ENCODE measurements at places on chromosomes 7 and 10.

GRCh38 chr10:126889421-126889820 lies 15.8 kb upstream of the DOCK1 start:
- no peak for DNase-seq

DNA sequence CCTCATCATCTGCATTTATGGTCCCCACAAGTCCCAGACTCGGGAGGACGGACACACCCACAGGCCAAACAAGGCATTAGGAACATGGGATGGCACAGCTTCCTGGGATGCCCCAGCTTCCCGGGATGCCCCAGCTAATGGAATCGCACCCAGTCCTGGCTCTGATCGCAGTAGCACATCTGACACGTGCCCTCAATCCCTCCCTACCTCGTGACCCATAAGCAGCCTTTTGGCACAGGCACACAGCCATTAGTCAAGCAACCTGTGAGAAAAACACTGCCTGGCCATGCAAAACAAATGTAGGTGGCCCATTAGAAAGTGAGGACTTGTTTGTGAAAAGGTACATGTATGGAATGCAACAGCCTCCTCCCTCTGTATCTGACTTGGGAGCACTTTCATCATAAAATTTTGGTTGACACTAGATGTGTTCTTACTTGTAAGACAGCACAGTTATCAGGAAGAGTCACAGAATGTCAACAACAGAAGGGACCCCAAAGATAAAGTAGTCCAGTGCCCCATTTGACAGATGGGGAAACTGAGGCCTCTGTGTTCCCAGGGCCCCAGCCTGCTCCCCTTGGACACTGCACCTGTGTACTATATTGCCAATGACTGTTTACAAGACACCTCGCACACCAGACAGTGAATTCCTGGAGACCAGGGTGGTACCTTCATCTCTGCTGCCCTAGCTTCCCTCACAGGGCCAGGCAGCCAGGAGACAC lies 34.4 kb downstream of the DLG5 start:
- DNase-seq: no peak

DNA sequence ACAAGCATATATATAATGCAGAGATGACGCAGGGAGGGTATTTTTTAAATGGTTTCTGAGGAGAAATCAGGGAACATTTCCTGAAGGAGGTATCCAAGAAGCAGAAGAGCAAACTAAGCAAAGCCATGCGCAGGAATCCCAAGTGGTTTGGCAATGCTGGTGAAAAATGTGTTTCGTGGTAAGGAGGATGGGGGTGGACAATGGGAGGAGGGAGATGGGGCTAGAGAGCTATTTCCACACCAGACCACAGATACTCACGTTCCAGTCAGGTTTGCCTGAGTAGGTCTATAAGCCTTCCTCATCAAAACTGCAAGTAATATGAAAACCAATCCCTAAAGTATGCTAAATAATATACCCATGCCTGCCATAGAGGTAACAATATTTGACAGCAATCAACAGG lies 223.7 kb upstream of the MKLN1 start:
- DNase-seq: no peak

- DNase-seq: no peak
These were observed 127.2 kb downstream of the NPY start for GRCh38 chr7:24411226-24411625.

- DNase-seq: no peak
These were observed 13.7 kb downstream of the INPP5A start for GRCh38 chr10:132551093-132551807.

GRCh38 chr7:112080978-112081377 lies 125.2 kb downstream of the DOCK4 start:
- DNase-seq: no peak

GRCh38 chr10:47371629-47372485 lies 12.2 kb downstream of the ZNF488 start:
- no peak for DNase-seq

GRCh38 chr10:123429706-123430221 lies 236.4 kb upstream of the GPR26 start:
- DNase-seq: no peak

DNA sequence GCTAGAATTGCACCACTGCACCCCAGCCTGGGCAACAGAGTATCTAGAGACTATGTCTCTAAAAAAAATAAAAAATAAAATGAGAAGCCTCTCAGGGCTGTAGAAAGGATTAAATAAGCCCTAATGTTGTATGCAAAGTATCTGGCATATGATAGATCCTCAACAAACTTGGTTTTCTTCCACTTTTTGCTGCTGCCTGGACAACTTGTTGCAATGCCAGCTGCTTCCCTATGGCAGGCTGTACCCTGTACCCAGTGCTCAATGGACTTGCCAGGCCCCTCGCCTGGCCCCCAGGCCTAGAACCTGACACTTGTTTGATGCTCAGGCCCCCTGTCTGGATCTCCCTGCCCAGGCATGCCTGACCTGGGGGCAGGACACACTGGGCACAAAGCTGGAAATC lies 28.5 kb upstream of the CDH23 start:
- no peak for DNase-seq

DNA sequence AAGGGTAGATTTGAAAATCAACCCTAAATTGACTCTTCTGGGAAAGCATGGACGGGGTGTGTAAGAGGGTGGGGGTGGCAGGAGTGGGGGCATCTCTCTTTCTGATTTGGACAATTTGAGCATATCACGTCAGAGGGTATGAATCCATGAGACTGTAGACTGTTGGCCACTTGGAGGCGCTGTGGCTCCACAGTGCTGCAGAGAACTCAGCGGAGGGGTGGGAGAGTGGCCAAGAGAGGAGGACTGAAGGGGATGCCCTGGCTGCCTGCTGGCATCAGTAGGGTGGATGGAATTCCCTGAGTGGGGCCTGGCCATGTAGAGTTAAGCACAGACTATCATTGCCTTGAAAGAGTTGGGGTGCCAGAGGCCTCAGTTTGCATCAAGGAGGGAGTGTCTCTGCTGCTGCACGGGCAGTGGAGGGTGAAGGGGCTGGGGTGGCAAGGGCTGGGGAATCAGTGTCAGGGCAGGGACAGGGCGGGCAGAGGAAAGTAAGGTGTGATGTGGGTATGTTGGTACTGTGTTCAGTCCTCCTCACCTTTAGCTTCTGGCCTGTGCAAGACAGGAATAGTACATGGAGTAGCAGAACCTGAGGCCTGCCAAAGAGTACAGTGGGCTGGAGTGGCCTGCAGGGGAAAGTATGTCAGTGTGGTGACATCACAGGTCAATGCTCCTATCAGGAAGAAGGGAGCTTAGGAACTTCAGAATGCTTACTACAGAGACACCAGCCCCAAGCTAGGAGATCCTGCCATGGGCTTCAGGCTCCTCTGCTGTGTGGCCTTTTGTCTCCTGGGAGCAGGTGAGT lies 133.5 kb upstream of the PRSS58 start:
- no peak for DNase-seq

GRCh38 chr10:11397077-11397965 lies 214.1 kb downstream of the USP6NL start:
- no peak for DNase-seq

DNA sequence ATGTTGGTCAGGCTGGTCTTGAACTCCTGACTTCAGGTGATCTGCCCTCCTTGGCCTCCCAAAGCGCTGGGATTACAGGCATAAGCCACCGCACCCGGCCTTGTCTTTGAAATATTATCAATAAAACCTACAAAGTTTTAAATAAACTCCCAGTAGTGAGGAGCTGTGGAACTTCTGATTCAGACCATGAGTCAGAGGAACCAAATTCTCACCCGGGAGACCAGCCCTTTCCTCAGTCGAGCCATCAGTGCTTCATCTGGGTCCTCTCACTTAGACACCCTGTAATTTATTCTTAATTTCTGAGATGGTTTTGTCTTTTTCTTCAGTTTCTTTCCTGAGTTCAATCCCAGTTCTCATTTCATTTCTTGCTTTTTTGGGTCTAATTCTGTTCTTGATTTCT lies 68.6 kb downstream of the DYNC2I1 start:
- no peak for DNase-seq

Measured in dorsolateral prefrontal cortex (tissue), 122 donors.